ENCODE measurements at places on chromosomes 4 and X. TPM values are rescaled to one million over a fixed set of nuclear protein-coding genes. Genes with fewer than 3 reads are reported as not detected.

DCAF8L2 gene
- total RNA-seq = not detected

TMEM156 gene
- 0.22 TPM for total RNA-seq

PHEX gene
- total RNA-seq = 0.27 TPM

GATA1 gene
- total RNA-seq = 0.34 TPM

GPR78 gene
- not detected for total RNA-seq

MAOA gene
- 13.6 TPM for total RNA-seq

DRP2 gene
- total RNA-seq = 0.64 TPM

C4orf36 gene
- 1.8 TPM for total RNA-seq

SPANXB1 gene
- total RNA-seq = not detected

NHS gene
- total RNA-seq = 5.7 TPM

DRD5 gene
- not detected for total RNA-seq

USP38 gene
- total RNA-seq = 18.6 TPM

SLC49A3 gene
- 5.5 TPM for total RNA-seq

TENM3 gene
- 0.54 TPM for total RNA-seq

ANOS1 gene
- total RNA-seq = 0.12 TPM

NDP gene
- not detected for total RNA-seq

CXCL1 gene
- total RNA-seq = 2.5 TPM

F8A3 gene
- not detected for total RNA-seq

HMGN5 gene
- 3.0 TPM for total RNA-seq

GAR1 gene
- total RNA-seq = 40.6 TPM

MAGEA11 gene
- not detected for total RNA-seq

PRDM8 gene
- 1.4 TPM for total RNA-seq

NEUROG2 gene
- total RNA-seq = 0.12 TPM

IL2 gene
- total RNA-seq = 1.3 TPM

DDIT4L gene
- total RNA-seq = 7.0 TPM

INPP4B gene
- total RNA-seq = 14.3 TPM

FOXR2 gene
- not detected for total RNA-seq

AREG gene
- total RNA-seq = 739 TPM

CLDN2 gene
- 0.10 TPM for total RNA-seq

MTMR8 gene
- 1.1 TPM for total RNA-seq

CD38 gene
- total RNA-seq = not detected

FAM47A gene
- not detected for total RNA-seq
